ENCODE measurements at places on chromosomes 1 and 21.

- peak; percentile 40 for DNase-seq
Measured at GRCh38 chr21:45378258-45378966, 26.6 kb upstream of the COL18A1 start.

GRCh38 chr1:195934817-195935553, 673.3 kb downstream of the KCNT2 start:
- DNase-seq, result no peak

GRCh38 chr1:147756341-147756740, 4.1 kb downstream of the GJA5 start:
- no peak for DNase-seq

GRCh38 chr1:13730291-13730690, 30.3 kb downstream of the PRDM2 start:
- no peak for DNase-seq

- DNase-seq, result no peak
Measured at GRCh38 chr1:111734426-111734825, 4.8 kb downstream of the INKA2 start.

All from breast epithelium (tissue), 4 donors.